ENCODE measurements at places on chromosomes 13 and 19.

DNA sequence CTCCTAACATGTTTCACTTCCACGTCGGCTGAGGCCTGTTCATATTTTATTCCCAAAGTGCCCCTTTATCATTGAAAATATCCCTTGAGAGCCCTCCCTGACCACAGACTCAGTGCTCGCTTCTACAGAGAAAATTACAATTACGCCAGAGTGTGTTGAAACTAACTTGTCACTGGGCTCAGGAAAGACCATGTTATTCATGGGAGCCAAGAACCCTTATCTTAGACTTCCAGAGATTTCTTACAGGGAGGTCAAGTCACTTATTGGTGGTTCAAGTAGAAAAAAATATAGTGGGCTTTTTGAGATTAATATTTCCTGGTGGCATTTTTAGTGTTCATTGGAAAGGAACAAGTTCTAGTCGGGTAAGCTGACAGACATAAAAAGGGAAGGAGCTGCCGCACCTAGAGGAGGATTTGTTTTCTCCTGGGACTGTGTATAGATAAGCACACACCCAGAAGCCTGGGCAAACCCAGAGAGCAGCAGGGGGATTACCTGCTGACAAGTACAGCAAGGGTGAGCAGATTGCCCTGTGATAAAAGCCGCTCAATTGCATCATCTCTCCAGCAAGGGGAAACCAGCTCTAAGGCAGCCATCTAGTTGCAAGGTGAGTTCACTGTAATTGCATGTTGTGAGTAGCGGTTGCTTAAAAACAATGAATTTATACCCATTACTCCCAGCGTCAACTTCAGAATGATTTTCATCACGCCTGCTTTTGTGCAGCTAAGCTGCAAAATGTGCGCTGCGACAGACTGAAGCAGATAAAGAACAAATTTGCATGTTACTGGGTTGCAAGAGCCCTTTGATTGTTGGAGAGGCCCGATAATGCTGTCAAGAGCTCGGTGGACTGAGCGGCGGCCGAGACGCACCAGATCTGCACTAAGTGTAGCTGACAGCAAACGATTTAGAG, 46.2 kb downstream of the DCT start:
- no peak for DNase-seq

DNA sequence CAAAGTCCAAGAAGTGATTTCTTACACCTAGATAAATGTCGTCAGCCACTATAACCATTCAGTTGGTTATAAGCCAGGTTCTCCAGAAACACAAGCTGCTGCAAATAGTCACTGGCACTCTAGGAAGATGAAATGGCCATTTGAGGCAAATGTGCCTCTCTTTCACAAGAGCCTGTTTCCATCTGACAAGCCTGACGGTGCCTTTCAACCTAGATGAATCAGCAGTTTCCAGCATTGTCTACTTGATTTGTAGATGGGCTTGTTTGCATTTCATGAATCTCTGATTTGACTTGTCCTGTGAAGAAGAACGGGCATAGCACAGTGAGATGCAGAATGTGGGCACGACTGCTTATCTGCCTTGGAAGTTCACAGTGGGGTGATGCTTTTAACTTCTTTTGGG, 327.2 kb downstream of the LMO7 start:
- no peak for DNase-seq

DNA sequence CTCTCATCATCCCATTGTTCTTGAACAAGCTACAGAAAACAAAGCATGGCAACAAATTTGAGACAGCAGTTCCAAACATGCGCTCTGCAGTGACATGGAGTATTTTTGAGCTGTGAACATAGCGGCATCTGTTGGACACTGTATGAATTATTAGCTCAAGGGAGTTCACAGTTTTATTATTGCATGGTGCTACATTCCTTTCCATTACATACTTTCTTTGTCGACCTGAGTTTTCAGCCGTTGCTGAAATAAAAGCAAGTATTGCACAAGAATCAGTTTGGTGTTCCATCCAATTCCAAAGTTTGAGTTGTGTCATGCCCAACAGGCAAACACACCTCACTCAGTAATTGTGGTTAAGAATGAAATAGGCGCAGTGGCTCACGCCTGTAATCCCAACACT, 30.1 kb upstream of the METTL21C start:
- no peak for DNase-seq

- DNase-seq: peak; percentile 6
Measured at GRCh38 chr19:17510220-17510993, 1.0 kb upstream of the PGLS start.

DNA sequence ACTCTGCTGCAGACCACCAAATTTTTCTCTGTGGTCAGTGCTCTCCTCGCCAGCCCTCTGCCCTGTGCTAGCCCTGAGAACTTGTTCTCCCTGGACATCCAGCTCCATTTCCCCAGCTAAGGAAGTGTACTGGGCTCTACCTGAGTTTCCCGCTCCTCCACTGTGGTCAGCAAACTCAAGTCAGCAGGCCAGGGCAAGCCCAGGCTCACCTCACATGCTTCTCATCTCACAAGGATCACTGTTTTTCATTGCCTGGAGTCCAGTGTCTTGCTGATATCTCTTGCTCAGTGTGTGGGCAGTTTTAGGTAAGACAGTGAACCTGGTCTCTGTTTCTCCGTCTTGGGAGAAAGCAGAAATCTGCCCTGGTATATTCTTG, 201.4 kb downstream of the FOXO1 start:
- DNase-seq: no peak

DNA sequence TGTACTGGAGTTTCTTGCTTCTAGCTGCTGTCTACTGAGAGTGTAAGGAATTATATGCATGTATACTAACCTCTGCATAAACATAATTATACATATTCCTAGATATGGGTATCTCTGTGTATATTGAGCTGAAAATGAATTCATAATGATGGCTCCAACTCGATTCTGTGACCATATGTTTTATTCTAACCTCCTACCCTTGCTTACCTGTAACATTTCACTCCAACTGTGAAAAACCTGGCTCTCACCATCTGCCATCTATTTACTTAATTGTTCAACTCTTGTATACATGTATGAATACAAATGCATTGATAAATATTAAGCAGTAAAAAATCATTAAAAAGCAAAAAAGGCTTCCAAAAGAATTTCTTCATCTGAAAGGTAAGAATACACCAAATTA, 1729.5 kb upstream of the SPRY2 start:
- DNase-seq: no peak

GRCh38 chr13:22091971-22092300, 421.1 kb downstream of the FGF9 start:
- no peak for DNase-seq

DNA sequence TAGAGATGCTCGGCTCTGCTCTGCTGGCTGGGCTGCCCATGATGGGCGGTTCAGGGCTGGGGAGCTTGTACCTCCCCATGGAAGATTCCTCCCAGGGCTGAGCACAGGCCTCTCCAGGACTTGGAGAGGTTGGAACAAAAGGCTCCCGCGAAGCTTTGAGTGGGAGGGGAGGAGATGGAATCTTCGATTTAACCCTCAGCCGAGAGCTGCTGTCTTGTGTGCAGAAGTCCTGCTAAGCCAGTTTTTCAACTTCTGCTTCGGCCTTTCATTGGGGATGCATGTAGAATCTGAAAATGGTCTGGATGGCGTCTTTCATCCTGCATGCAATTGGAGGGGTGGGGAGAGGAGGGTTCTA, 163.3 kb downstream of the KDM4B start:
- DNase-seq: no peak

DNA sequence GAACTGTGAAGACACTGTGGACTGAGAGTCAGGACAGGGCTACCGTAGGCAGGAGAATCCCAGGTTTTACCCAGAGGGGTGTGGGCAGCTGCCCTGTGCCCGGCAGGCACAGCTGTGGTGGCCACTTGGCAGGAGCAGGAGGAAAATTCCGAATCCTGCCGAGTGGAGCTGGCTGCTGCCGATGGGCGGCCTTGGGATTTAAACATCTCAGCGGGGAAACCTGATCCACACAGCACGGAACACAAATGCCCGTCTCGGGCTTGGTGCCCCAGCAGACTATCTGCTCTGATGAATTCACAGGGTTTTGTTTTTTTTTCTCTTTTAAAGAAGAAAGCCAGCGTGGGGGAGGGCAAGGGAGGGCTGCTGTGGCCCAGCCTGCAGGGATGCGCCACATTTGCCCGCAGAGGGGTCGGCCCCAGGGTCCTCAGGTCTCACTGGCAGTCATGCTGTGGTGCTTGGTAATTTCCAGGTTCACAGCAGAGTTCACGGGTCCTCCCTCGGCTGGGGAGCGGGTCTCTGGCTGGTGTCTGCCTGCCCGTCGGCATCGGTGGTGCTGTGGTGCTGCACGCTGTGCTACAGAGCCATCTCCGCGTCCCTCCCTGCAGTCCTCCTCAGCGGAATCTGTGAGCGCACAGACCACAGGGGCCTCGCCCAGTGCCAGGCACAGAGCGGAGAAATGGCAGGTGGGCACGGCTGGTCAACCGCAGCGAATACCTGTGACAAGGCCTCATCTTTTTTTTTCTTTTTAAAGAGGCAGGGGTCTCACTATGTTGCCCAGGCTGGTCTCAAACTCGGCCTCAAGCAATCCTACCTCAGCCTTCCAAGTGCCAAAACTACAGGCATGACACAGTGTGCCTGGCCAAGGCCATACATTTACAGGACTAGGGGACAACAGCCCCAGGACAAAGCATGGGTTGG, 28.1 kb downstream of the MPND start:
- peak; percentile 33 for DNase-seq

DNA sequence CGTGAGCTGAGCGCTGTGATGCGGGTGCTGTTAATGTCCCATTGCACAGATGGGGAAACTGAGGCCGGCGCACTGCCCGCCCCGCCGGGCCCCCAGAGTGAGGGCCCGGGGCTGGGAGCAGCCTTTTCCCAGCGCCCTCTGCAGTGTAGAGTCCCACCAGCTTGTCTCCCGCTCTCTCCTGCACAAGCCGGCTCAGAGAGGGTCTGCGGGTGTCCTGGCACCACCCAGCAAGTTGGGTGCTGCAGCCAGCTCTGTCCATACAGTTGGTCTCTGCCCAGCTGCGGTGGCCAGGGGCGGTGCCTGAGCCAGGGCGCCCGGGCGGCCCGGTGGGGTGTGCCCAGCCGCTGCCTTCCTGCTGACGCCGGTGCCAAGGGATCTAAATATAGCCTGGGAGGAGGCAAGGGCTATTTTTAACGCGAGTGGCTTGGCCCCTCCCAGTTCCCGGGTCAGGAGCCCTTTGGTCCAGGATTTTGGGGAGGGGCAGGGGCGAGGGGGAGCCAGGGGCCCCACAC, 19.3 kb downstream of the GADD45B start:
- no peak for DNase-seq

DNA sequence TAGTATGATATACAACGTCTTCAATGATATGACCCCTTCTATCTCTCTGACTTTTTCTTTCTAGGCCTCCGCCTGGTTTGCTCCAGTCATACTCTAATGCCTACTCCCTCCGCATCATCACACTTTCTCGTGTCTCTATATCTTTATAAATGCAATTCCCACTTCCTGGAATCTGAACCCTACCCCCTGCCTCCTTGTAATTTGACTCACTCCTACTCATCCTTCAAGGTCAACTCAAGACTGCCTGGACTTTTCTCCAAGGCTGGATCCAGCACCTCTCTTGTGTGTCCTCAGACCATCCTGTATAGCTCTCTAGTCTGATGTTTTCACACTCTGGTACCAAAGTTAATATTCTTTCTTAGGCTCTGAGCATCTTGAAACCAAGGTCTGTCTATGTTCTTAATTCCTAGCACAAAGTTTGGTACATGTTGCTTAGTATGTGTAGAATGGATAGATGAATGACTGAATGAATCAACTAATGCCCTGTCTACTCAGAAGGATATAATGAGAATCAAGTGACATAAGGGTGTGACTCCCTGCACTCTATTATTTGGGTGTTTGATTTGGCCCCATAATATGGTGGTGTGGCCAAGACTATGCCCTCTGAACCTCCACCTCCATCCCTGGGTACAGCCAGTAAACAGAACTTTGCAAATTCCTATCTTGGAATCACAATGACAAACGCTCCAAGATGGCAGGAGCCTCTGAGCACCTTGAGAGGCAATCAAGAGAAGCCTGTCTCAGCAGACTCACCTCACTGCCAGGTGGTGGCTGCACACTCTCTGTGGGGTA, 74.3 kb upstream of the SERP2 start:
- no peak for DNase-seq

GRCh38 chr19:2034729-2035589, 16.1 kb downstream of the MKNK2 start:
- no peak for DNase-seq

DNA sequence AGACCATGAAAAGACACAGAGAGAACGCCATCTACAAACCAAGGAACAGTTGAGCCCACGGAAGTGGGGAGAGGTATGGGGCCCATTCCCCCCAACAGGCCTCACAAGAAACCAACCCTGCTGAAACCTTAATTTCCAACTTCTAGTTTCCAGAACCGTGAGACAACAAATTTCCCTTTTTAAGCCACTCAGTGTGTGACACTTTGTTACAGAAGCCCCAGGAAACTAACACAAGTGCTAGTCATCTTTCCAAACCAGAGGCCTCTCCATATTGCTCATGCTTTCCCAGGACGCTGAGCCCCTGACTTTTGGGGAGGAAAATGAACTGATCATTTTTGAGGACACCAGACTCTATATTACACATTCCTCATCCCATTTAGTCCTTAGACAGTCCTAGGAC, 186.8 kb downstream of the NUFIP1 start:
- no peak for DNase-seq

GRCh38 chr13:99347911-99348451, 40.8 kb upstream of the GPR183 start:
- no peak for DNase-seq

DNA sequence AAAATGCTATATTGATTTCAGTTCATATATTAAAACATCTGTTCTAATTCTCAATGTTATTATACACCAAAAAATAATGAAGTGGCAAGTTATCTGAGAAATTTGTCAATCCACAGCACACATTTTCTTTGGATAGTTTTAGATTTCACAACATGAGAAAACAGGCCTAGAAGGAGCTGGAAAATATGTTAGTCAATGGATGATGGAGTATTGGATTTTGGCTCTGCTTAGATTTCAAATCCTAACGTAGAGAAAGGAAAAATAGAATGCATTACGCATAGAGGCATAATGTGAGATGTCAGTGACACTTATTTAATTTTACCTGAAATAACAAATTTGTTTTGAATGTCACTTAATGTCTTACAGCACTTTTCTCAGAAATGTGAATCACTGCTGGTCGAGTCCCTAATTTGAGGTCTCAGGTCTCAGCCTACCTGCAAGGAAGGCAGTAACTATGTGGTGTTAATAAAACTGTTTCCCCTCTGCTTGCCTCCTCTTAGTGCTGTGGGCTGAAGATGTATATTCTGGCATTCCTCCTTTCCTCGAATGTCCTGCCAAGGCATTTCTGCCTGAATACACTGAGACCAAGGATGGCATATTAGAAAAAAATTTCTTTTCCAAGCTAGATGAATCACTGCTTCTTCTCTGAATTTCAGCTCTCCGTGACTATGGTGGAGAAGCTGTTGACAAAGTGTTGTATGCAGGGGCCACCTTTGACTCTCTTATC, 232.4 kb downstream of the POSTN start:
- DNase-seq: no peak

- peak; percentile 85 for DNase-seq
Measured at GRCh38 chr19:20999731-21000352, 20.6 kb upstream of the ZNF430 start.

DNA sequence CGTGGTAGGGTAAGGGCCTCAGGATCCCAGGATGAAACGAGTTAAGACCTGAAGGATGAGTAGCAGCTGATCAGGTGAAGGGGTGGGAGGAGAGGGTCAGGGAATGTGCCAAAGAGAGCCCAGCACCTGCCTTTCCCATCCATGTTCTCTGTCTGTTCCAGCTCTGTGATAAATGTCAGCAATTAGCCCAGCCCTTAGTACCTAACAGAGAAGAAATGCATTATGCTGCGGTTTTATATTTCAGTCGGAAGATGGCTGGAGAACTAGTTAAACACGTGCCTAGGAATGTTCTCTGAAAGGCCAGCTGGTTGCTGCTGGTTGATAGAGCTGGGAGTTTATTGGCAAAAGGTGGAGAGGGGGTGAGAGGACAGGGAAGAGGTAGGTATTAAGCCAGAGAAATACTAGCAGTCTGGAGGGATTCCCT, 268.2 kb downstream of the SHISA2 start:
- no peak for DNase-seq
